ENCODE measurements at places on chromosomes 1 and 21. TPM values are rescaled to one million over a fixed set of nuclear protein-coding genes. Genes with fewer than 3 reads are reported as not detected.

- H3K36me3 ChIP-seq, result no peaks in the 10 kb centered on the region
- H3K4me3 ChIP-seq, result no peak overlapping the region
- no peaks in the 10 kb centered on the region for H3K27me3 ChIP-seq
- no peak for DNase-seq
- no peak overlapping the region for H3K27ac ChIP-seq
These were observed 311.7 kb upstream of the LRRC7 start for GRCh38 chr1:69256036-69256435.

SELP gene
- not detected for total RNA-seq

DNA sequence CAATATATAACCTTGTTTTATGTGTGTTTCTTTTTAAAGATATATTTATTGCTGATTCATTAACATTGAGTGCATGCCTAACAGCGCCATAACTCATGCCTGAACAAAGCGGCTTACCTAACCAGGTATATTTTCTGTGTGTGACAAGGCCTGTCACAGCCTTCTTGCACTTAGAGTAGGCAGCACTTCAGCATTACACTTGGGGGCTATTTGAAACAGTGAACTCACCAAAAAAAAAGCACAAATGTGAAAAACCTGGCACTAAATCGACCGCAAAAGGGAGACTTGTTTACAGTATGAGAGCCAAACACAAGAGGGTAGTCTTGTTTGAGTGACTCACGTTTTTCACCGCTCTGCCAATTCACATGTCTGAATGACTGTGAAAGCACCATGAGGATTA lies 111.7 kb downstream of the DISP1 start:
- H3K27ac ChIP-seq, result no peak overlapping the region
- H3K4me3 ChIP-seq, result no peak overlapping the region

DNA sequence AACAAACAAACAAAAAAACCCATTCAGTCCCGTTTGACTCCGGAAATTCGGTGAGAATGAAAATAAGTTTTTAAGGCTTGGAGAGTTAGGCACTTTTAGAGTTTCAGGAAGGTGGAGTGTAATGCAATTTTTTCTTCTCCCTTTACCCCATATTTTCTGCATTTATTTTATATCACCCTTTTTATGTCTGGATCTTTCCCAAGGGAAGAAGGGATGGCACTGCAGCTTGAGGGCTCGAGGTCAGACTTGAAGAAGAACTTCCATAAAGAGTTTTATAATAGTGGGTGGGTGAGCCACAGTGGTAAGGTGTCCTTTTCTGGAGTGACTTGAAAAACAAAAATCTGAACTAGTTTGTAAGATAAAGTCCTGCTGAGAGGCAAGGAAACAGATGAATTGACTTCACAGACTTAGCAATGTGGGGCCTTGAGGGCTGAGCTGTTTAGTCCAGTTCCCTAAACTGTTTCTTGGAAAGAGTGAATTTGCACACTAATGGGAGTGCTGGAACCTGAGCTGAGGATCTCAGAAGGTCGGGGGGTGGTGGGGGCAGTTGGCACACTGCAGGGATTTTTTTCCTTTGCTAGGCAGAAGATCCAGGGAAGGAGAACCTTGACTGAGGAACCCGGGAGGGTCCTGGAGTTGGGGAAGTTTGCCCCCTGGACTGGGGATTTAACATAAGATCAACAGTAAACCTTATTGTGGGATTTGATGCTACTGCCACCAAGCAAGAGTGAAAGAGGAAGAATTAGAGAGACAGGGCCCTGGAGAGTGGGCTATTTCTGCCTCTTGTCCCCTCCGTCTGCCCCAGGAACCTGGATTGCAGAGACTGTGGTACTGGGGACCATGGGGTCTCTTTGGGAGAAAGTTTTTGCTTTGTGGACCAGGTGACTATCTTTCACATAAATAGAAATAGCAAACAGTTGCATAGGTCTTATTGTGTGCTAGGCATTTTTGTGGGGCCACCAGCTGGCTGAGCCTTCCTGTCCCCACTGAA lies 1.8 kb upstream of the MEX3A start:
- no peak for DNase-seq
- H3K4me1 ChIP-seq, result peaks cover 11% of the 10 kb centered on the region
- H3K27me3 ChIP-seq, result no peaks in the 10 kb centered on the region

Data from IMR-90 (cell line).